ENCODE measurements at places on chromosomes 12 and 14.

GRCh38 chr14:104030958-104031357, 54.5 kb upstream of the ASPG start:
- no peak for DNase-seq

DNA sequence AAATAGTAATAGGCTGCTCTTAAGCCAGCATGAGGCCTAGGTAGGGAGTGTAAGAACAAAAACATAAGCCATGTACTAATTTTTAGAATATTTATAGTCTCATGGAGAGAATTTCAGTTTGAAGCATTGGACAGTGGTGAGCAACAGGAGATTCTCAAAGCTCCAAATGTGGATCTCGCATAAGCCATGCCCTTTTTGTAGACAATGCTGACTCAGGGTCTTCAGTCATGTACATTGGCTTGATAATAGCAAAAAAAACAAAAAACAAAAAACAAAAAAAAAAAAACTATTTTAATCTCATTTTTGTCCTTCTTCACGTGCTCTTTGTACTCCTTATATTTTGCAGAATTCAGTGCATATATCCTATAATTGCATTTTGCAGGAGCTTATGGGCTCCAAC, 402.9 kb downstream of the TMTC2 start:
- no peak for DNase-seq

GRCh38 chr12:50222275-50222783, 55.2 kb upstream of the CERS5 start:
- DNase-seq: peak; percentile 78

DNA sequence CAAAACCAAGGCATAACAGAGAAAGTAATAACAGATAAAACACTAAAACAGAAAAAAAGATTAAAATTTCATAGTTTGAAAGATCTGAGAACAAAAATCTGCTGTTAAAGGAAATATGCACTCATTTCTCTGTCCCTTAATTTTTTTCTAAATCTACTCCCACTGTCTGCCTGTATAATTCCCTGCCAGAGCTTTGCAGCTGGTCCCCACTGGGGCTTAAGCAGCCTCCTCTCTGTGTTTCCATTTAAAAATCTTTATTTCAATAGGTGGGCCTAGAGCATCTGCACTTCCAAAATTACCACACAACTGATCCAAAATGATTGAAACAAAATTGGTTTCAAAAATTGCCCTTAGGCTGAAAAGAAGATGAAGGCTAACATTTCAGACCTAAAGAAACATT, 6.4 kb upstream of the SIX6 start:
- no peak for DNase-seq

GRCh38 chr14:100408350-100409002, 85.3 kb downstream of the SLC25A47 start:
- no peak for DNase-seq

All from right forelimb (tissue), 1 donor.